Activated CD8-positive, alpha-beta memory T cell treated with anti-CD3 and anti-CD28 coated beads, Interleukin-2, amount 10 ng/mL, durations not matched to agents 7 days and 5 days (primary cell): ENCODE measurements at places on chromosomes 6 and 20.

DNA sequence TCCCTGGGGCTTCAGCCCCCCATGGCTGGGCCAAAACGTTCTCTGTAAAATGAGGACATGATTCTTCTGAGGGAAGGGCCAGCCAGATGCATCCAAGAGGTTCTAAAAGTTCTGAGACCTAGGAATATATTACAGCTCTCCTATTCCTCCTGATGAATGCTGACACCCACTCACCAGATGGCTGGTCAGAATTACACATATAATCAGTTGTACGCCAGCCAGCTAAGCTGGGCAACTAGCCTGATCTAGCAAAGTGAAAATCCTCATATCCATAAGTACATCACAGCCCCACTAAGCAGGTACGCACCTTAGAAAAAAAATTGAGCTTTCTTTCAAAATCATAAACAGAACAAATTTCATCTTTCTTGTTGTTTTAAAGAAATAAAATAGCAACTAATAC lies 34.8 kb downstream of the C6orf118 start:
- no peak for DNase-seq

GRCh38 chr20:38134427-38135270 lies 30.4 kb downstream of the TGM2 start:
- DNase-seq = no peak

GRCh38 chr6:149694921-149695320 lies 23.0 kb downstream of the LATS1 start:
- no peak for DNase-seq

- DNase-seq = peak; percentile 77
Measured at GRCh38 chr6:141483598-141484061, 649.1 kb upstream of the GJE1 start.

GRCh38 chr6:102026649-102027048 lies 633.1 kb downstream of the GRIK2 start:
- DNase-seq = no peak

GRCh38 chr20:54431156-54431944 lies 44.0 kb upstream of the DOK5 start:
- no peak for DNase-seq

- DNase-seq = no peak
Measured at GRCh38 chr6:13712599-13712898, 914 bp upstream of the RANBP9 start.

- DNase-seq = no peak
Measured at GRCh38 chr20:62704341-62704948, 4.2 kb upstream of the NTSR1 start.

DNA sequence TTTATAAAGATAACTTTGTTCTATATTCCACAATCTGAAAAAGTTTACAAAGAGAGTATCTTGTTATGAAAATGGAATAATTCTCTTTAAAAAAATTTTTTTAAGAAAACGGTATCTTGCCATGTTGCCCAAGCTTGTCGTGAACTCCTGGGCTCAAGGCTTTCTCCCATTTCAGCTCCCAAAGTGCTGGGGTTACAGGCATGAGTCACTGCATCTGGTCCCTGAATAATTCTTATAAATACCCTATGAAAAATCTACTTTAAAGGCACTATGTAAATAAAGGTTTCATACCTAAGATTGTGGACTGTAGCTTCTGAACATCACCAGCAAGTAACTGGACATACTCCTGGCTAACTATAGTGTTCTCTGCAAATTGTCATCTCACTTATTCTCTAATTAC lies 60.3 kb downstream of the SAMD3 start:
- DNase-seq = no peak

DNA sequence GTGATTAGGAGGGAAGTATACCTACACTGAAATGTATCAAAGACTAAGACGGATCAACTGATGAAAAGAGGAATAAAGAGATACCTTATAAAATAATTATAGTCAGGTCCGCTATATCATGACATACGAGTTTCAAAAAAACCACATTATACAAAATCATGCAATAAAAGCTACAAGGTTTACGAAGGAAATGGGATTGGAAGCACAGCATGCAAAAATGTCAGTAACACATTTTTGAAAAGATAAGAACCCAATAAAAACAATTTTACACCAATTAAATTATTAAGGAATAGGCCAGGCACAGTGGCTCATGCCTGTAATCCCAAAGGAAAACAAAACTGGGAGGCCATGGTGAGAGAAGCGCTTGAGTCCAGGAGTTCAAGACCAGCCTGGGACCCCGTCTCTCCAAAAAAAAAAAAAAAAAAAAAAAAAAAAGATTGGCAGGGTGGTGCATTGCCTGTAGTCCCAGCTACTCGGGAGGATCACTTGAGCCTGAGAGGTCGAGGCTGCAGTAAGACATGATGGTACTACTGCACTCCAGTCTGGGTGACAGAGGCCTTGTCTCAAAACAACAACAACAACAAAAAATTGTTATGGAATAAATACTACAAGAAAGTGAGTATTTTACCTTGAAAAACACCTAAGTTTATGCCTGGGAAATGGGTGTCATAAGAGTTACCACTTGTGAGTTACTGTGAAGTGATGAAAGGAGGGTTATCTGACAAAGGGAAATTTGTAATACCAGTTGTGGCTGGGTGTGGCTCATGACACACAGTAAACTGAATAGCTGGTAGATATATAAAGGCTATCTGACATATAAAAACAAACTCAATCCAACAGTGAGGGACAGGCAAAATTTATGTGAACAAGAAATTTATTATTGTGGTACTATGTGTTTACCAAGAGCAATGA lies 45.2 kb downstream of the RANBP9 start:
- DNase-seq = no peak

DNA sequence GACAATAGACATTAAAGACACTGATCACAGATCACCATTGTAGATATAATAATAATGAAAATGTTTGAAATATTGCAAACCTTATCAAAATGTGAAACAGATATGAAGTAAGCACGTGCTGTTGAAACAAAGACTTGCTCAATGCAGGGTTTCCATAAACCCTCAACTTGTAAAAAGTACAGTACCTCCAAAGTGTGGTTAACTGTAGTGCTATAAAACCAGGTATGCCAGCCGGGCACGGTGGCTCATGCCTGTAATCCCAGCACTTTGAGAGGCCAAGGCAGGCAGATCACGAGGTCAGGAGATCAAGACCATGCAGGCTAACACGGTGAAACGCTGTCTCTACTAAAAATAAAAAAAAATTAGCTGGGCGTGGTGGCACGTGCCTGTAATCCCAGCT lies 96.6 kb downstream of the ZFAND3 start:
- no peak for DNase-seq

DNA sequence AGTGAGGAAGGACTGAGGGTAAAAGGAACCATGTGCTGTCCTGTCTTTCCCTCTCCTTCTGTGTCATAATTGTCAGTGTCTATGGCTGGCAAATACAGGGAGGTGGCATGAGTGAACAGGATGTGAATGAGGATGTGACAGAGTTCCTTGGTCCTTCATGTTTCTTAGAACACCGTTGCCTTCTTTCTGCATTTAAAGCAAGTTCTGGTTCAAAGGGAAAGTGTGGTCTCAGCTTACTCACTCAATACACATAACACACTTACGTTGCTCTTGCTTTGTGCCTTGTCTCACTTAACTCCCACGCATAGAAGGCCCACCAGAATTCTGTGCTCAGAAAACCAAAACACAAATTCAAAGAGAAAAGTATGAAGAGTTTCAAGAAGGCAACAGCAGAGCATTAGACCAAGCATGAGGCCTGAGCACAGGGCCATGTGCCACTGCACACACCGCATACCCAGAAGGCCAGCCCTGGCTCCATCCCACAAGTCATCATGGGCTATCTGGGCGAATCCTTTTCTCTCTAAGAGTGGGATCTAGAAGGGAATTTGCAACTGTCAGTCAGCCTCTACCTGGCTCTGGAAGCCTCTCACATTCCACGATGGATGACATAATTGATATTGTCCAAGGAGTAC lies 38.9 kb upstream of the SAYSD1 start:
- peak; percentile 59 for DNase-seq

- DNase-seq = no peak
Measured at GRCh38 chr6:168598251-168599117, 157.5 kb downstream of the SMOC2 start.

GRCh38 chr6:169534039-169534421 lies 167.8 kb downstream of the WDR27 start:
- DNase-seq = no peak

GRCh38 chr20:11569163-11569562 lies 348.5 kb upstream of the BTBD3 start:
- no peak for DNase-seq

GRCh38 chr20:15039088-15039752 lies 701.8 kb upstream of the FLRT3 start:
- no peak for DNase-seq

- no peak for DNase-seq
Measured at GRCh38 chr20:48959899-48960550, 38.5 kb downstream of the ARFGEF2 start.

DNA sequence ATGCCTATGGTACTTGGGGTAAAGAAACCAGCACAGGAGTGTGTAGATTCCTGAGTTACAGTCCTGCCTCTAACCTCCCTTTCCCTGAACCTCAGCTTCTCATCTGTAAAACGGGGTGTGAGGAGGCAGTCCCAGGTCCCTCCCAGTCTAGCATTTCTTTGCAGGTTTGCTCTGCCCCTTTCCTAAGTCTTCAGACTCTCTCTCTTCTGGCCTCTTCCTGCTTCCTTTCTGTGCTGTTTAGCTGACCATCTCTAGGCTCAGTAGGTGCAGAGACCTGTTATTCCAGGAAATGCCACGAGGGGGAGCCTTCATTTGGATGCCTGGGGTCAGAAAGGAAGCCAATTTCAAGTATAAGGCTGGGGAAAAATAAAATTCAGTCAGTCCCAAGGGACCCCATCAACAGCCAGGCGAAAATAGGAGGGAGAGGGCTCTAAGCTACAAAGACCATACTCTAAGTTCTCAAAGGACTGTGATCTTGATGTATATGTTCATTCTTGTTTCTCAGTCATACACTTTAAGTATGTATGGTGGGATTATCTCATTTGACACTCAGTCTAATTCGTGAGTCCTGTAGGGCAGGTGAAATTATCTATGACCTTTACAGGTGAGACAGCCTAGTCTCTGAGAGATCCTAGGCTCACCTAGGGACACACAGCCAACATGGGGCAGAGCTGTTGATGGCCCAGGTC lies 89.1 kb downstream of the NCR2 start:
- peak; percentile 85 for DNase-seq

DNA sequence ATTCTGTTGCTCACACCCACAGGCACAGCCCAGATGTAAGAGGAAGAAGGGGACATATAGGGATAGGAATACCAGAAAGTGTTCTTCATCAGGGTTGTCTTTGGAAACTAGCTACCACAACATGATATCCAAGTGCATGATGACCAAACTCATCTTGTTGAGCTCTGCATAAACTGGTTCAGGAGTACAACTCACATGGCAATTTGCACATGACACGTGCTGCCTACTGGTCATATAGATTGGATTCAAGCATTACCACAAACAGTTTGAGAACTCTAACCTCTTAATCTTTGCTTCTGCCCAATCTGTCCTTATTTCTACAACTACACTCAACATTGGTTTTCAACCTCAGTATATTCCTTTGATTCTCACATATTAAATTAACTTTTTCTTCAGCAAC lies 184.7 kb upstream of the PCSK2 start:
- no peak for DNase-seq

- peak; percentile 16 for DNase-seq
Measured at GRCh38 chr20:21523281-21523868, 9.5 kb upstream of the NKX2-2 start.

DNA sequence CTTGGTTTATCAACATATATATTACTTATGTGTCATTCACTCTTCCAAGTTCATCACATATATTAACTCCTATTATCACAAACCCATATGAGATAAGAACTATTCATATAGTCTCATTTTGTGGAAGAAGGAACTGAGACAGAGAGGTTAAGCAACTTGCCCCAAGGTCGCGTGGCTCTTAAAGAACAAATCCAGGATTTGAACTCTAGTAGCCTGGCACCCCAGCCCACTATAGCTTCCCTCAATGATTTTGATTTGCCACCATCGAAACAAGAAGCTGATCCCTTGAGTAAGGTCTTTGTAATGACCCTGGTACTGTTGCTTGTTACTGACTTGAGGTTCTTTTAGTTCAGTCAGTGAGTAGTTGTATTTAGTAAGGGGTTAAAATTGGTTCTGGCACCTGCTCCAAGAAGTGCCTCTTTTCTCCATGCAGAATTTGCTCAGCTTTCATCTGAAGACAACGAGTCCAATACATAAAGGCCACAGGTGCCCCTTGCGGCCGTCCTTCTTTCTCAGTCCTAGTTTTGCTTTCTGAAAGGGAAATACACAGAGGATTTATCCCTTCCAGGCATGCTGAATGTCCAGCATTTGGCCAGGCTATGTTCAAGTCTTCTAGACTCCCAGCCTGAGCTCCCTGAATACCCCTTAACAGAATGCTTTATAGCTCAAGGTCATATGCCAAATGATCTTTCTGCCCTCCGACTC lies 253.0 kb downstream of the TBC1D7 start:
- no peak for DNase-seq

DNA sequence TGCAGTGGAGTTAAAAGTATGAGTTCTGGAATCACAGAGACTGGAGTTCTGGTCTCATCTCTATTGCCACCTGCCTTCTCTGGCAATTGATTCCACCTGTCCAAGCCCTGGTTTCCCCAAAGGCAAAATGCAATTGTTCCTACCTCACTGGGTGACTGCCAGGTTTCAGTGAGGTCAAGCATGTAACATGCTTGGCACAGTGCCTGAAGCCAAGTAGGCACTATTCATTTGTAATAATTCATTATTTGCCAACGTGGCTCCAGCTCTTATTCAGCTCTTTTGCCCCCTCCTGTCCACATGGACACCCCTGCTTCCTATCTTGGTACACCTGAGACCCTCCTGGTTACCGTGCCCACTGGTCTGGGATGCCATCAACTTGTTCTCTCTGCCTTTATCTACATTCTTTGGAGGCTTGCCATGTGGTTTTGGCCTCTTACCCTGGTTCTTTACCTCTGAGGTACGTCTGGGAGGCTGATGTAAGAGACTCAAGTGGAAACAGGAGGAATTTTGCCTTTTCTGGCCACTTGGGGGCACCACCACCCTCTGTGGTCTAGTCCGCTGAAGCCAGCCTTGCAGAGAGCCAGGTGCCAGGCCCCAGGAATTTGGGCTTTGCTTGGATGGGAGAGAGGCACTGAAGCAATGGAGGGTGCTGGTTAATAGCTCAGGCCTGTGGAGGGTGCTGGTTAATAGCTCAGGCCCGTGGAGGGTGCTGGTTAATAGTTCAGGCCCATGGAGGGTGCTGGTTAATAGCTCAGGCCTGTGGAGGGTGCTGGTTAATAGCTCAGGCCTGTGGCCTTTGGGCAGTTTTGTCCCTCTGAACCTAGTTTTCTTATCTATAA lies 1.7 kb downstream of the KCNK15 start:
- DNase-seq = peak; percentile 74

- DNase-seq = no peak
Measured at GRCh38 chr6:158715330-158716311, 65.8 kb downstream of the SYTL3 start.

GRCh38 chr20:35635652-35636051 lies 20.0 kb downstream of the SPAG4 start:
- no peak for DNase-seq

- DNase-seq = no peak
Measured at GRCh38 chr6:22827760-22828159, 258.4 kb downstream of the HDGFL1 start.

GRCh38 chr6:132589454-132589853 lies at the start of gene TAAR5:
TSS of gene TAAR5 (minus strand) at chr6:132589741. CDS start at chr6:132589686, 55 bp downstream.
- no peak for DNase-seq

GRCh38 chr6:149476789-149477455 lies 7.9 kb downstream of the ZC3H12D start:
- DNase-seq = no peak

GRCh38 chr20:38060536-38060935 lies 27.0 kb downstream of the RPRD1B start:
- no peak for DNase-seq
